Left lung (tissue), 14 donors: ENCODE measurements at places on chromosomes 1 and 21. TPM values are rescaled to one million over a fixed set of nuclear protein-coding genes. Genes with fewer than 3 reads are reported as not detected.

- DNase-seq = peak; percentile 94
Measured at GRCh38 chr1:94925561-94926125, 1.3 kb downstream of the CNN3 start.

GRCh38 chr1:201206176-201206575 lies 15.6 kb downstream of the IGFN1 start:
- DNase-seq = no peak

DNA sequence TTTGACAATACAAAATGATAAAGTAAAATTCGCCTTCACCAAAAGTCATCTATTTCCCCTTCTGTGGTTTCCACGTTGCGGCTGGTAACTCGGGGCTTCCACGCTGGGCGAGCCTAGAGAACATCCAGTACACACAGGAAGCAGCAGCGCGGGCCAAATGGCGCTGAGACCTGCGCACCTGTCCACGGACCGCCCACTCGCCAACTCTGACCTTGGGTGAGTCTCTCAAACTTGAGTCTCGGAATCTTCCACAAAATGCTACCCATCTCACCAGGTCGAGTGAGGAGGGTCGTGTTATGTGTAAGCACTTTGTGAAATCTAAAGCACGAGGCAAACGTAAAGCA lies 820 bp upstream of the TTF2 start:
- DNase-seq = no peak

- no peak for DNase-seq
Measured at GRCh38 chr1:21919520-21919919, 17.6 kb downstream of the HSPG2 start.

The CBR3 gene
- total RNA-seq = 4.7 TPM

DNA sequence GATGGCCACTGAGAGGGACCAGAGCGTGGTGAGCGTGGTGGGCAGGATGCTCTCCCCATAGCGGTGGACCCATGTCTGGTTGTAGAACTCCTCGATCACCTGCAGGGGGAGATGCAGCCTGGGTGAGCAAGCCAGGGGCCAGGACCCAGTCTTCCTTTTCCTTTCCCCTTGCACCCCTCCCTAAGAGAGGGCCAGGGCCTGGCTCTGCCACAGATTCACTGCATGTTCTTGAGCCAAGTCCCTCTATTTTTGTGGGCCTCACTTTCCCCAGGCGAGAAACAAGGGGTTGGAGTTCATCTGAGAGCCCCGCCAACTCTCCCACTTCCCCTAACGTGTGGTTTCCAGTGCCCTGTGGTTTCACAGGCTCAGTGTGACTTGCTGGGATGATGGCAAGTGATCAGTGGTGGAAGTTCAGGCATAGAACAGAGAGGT lies 27.5 kb downstream of the SLC2A1 start:
- no peak for DNase-seq

The C1orf53 gene
- 5.1 TPM for total RNA-seq

DNA sequence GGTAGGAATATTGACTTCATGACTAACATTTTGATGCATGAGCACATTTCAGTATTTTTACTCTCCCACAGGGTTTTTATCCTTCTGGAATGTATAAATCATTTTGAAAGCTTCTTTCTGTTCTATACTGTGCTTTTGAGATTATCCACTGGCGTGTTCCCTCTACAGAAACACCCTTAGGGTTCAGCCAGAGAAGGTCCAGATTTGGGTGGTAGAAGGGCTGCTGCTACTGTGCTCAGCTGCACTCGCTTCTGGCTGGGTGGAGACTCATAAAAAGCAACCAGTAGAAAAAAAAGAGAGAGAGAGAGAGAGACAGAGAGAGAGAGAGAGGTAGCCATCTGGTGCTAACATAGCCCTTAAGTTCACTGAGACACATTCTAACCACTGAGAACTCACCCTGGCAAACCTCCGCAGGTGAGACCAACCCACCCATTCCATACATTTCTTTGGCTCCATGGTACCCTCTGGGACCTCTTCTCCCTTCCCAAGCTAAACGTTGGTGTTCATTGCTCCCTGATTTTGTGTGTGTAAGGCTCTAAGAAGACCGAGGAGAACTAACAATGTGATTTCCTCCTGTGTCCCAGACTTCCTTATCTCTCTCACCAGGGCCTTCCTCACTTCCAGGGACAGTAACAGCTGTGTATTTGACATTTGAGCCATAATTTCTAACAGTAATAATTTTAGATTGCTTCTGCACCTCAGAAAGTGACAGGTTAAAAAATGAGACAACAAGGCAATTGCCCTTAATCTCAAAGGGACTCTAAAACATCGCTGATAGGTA lies 7.2 kb downstream of the APCS start:
- DNase-seq = no peak

DNA sequence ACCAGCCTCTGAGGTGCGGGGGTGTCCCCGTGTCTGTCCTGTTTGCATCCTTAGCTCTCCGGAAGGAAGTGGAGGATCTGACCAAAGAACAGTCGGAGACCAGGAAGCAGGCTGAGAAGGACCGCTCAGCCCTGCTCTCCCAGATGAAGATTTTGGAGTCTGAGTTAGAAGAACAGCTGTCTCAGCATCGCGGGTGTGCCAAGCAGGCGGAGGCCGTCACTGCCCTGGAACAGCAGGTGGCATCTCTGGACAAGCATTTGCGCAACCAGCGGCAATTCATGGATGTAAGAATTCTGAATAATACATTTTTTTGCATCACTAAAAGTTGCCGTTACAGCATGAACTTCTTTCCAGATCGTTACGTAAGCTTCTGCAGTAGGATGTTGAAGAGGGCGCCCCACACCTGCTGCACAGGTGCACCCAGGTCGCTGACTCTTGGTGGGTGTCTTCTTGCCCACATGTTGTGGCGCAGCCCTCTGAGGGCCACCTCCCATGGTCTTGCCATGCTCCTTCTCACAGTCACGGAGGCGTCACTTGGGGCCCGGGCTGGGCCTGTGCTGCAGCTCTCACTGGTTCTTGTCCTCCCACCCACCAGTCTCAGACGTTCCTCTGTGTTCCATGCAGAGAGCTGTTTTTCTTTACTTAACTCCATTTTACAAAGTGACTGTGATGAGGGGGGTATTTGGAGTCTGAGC lies 61.3 kb upstream of the DIP2A start:
- DNase-seq = no peak

DNA sequence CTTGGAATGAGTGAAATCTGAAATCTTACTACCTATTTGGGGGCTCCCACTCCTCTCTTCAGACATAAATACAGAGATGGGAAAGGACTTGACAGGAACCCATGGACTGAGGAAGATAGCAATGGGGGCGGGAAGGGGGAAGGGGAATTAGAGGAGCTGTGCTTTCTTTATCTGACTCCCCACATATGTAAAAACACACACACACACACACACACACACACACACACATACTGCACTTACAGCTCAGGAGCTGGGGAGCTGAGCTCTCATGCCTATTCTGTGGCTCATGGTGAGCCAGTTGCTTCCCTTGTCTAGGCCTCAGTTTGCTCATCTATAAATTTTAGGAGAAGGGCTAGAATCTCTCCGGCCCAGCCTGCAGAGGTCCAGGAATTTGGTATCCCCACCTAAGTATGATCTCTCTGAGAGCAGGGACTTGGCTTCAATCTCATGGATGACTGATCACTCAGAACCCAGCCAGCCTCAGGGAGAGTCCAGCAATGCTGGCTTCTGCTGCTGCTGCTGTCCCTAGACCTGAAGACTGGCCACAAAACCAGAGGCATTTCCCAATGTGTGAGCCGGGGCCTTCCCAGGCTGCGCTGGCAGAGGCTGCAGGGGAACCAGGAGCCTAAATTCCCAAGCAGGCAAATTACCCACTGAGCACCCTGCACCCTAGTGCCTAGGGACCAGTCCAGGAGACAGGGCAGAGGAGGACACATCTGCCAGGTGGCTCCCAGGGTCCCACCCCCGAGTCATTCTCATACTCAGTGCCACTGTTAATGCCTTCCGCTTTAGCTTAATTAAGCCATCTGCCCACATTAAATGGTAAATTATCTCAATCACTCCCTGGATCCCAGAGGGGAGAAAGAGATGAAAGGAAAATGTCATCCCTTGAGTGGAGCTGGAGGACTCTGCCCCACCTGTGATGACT lies 57.5 kb upstream of the RBM15 start:
- DNase-seq = no peak

- DNase-seq = no peak
Measured at GRCh38 chr1:48944811-48945210, 168.1 kb upstream of the BEND5 start.

GRCh38 chr1:231508941-231509340 lies 19.5 kb upstream of the TSNAX start:
- no peak for DNase-seq

The SHISAL2A gene
- not detected for total RNA-seq

GRCh38 chr1:111669268-111669667 lies 49.7 kb downstream of the RAP1A start:
- DNase-seq = no peak

- no peak for DNase-seq
Measured at GRCh38 chr1:63630666-63631065, 37.5 kb downstream of the PGM1 start.

DNA sequence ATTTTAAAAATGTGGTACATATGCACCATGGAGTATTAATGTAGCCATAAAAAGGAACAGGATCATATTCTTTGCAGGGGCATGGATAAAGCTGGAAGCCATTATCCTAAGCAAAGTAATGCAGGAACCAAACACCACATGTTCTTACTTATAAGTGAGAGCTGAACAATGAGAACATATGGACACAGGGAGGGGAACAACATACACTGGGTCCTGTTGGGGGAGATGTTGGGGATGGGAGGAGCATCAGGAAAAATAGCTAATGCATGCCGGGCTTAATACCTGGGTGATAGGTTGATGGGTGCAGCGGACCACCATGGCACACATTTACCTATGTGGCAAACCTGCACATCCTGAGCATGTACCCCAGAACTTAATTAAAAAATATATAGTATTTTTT lies 352.5 kb upstream of the KAZN start:
- DNase-seq = no peak

DNA sequence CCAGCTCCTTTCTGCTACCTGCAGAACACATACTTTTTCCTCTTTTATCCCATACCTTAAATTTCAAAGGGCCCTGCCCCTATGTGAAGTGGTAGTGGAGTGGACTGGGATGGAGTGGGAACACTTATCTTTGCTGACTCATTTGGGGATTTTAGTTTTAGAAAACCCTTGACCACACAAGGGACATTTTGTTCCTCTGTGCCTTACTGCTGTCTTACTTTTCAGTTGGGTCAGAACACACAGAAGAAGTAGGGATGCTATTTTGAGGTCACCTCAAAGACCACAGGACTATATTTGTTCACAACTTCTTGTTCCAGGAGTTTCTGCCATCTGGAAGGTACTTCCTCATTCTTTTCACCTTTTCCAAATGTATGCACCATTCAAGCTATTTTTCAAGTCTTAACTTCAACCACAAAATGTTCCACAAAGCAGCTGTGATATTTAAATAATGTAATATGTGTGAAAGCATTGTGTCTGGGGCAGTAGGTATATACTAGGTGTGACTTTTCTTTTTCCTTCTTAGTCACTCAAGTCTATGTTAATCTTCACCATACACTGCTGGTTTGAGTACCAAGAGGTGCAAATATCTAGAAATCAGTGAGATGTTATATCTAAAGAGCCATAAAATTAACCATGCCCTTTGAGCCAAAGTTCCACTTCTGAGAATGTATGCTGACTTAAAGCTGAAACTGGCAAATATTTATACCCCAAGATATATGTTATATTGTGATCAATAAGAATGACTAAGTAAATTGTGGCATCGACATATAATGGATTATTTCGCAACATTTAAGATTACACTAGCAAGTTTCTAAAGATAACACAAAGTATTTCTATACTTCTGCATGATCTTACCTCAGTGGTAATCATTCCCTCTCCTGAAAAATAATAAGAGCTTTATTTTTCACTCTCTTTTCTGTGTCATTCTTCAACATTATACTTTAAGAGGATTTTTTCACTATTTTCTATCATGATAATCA lies 308.5 kb downstream of the MRPL39 start:
- DNase-seq = no peak

DNA sequence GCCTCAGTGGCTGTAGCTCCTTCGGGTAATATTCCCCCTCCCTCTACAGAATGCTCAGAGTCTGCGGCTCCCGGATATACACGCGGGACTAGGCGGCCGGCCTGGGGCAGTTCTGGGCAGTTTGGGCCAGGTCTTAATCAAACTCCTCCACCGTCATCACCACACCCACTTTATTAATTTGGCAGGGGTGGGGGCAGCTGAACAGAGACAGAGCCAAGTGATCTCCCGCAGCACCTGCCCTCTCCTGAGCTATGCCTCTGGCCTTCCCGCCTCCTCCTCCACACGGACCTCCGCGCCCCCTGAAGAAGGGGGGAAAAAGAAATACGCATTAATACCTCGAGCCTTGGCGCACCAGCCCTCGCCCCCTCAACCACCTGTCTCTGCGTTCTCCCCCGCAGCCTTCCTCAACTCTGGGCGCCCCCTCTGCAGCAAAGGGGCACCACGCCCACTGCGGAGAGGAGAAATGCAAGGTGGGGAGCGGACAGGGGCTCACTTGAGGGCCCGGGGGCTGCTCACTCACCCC lies 42.6 kb downstream of the CD34 start:
- no peak for DNase-seq

DNA sequence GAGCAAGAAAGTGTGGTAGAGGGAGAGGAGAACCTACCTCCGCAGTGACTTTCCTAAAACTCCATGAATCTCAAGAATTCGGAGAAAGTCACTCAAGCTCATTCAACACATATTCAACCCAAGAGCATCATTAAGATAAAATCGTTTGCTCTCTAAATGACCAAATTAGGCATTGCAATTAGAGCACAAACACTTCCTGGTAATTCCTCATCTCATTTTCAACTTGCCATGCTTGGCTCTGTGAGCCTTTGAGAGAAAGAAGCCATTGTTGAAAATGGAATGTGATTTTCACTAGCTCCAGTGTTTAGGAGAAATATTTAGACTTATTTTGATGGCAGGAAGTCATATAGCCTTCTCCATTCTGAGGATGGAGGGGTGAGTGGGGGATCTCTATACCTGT lies 52.5 kb downstream of the KAZN start:
- no peak for DNase-seq

The CLCA1 gene
- total RNA-seq = not detected

The OR2T11 gene
- not detected for total RNA-seq

GRCh38 chr1:64539781-64540218 lies 69.9 kb downstream of the CACHD1 start:
- no peak for DNase-seq

GRCh38 chr1:15477646-15478212 lies 1.8 kb downstream of the CELA2B start:
- no peak for DNase-seq

GRCh38 chr1:200279810-200280411 lies 129.9 kb downstream of the ZNF281 start:
- no peak for DNase-seq

The GBP7 gene
- total RNA-seq = 0.09 TPM

- peak; percentile 79 for DNase-seq
Measured at GRCh38 chr1:39701049-39701439, 9.8 kb upstream of the HPCAL4 start.

The KRTAP19-1 gene
- not detected for total RNA-seq

- no peak for DNase-seq
Measured at GRCh38 chr1:54460351-54460750, 54.2 kb upstream of the SSBP3 start.

- no peak for DNase-seq
Measured at GRCh38 chr1:58727364-58727763, 27.5 kb upstream of the MYSM1 start.

The TNFRSF9 gene
- total RNA-seq = 4.3 TPM

GRCh38 chr1:103538226-103538625 lies 12.7 kb downstream of the RNPC3 start:
- no peak for DNase-seq
